ENCODE measurements at places on chromosomes 7 and 10. TPM values are rescaled to one million over a fixed set of nuclear protein-coding genes. Genes with fewer than 3 reads are reported as not detected.

- H3K27ac ChIP-seq = no peak overlapping the region
- peak; percentile 68 for DNase-seq
- H3K4me3 ChIP-seq = no peak overlapping the region
- no peaks in the 10 kb centered on the region for H3K36me3 ChIP-seq
- H3K4me1 ChIP-seq = no peaks in the 10 kb centered on the region
Measured at GRCh38 chr7:79176859-79177477, 276.5 kb downstream of the MAGI2 start.

DNA sequence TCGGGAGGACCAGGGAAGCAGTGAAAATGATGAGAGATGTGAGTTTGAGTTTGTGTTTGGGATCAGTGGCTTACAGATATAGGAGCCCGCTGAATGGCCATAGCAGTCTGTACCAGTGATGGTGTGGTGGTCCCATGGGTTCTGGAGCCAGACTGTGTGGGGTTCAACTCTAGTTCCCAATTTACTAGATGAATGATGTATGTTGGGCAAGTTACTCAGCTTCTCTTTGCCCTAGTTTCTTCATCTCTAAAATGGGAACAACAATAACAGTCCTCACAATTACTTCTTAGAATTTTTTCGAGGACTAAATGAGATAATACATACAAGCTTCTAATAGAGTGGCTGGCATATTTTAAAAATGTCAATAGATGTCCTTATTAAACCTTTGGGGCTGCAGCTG is 184.4 kb downstream of the WNT2 start:
- no peaks in the 10 kb centered on the region for H3K27me3 ChIP-seq
- H3K4me3 ChIP-seq = no peak overlapping the region
- no peak for DNase-seq
- peaks cover 6% of the 10 kb centered on the region for H3K4me1 ChIP-seq
- H3K27ac ChIP-seq = no peak overlapping the region
- H3K36me3 ChIP-seq = peaks cover 13% of the 10 kb centered on the region

GRCh38 chr7:142797391-142798377 is 26.9 kb downstream of the PRSS2 start:
- no peak overlapping the region for H3K27ac ChIP-seq
- peaks cover 62% of the 10 kb centered on the region for H3K27me3 ChIP-seq
- H3K4me1 ChIP-seq = no peaks in the 10 kb centered on the region
- H3K36me3 ChIP-seq = no peaks in the 10 kb centered on the region

DNA sequence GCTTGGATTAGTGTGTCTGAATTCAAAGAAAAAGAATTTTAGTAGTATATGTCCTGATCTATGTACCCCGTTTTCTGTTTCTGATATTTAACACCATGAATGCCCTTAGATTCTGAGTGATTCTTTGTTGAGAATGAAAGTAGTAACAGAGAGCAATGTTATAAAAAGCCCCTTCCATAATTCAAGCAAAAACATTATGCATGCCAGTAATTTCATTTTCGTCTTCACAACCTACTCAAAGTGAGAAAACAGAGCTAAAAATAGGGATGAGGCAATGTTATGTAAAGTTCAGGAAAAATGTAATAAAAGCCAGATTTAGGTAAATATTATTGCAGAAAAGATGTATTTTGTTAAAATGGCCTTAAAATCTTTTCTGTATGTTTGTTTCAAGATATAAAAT is 28.1 kb downstream of the PTPRZ1 start:
- no peaks in the 10 kb centered on the region for H3K36me3 ChIP-seq
- DNase-seq = no peak
- no peak overlapping the region for H3K4me3 ChIP-seq

DNA sequence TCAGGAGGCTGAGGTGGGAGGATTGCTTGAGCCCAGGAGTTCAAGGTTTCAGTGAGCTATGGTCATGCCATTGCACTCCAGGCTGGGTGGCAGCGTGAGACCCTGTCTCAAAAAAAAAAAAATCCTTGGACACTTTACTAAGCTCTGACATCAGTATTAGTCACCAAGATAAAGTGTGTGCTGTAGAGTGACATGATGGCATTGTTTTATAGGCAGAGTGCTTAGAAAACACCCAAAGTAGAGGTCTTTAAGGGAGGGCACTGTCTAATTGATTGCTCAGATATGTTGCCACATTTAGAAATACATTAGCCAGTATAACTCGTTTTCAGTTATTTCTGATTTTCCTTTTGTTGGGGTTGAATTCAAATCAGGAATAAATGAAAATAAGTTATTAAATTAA is 235.9 kb downstream of the REEP3 start:
- no peaks in the 10 kb centered on the region for H3K36me3 ChIP-seq
- H3K4me1 ChIP-seq = peaks cover 2% of the 10 kb centered on the region
- no peak overlapping the region for H3K4me3 ChIP-seq
- H3K27me3 ChIP-seq = peaks cover 16% of the 10 kb centered on the region
- DNase-seq = no peak

DNA sequence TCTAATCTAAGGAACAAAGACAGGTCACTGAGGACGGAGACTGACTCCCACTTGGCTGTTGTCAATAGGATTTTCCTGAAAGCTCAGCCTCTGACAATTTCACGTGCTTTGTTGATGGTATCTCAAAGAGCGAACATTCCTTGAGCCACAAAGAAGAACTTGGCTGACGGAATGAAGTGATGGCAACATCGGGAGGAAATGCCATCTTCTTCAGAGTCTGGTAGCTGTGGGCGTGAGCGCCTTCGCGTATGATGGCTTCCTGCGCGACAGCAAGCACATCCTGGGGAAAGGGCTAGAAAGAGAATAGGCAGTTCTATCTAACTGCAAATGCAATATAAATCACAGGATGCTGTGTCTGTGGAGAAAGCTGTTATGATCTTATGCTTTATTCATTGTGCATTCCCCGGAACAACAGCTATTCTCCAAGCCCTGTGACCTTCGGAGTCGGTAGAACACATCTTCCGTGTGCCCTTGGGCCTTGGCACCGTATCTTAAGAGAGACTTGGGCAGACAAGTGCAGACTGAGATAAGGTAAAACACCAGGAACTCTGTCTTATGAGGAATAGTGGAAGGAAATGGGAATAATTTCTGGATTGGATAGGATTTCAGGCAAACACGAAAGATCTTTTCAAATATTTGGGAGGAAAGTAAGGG is 19.6 kb upstream of the GTPBP4 start:
- no peak overlapping the region for H3K4me3 ChIP-seq
- peaks cover 2% of the 10 kb centered on the region for H3K27me3 ChIP-seq
- peaks cover 9% of the 10 kb centered on the region for H3K4me1 ChIP-seq
- H3K36me3 ChIP-seq = no peaks in the 10 kb centered on the region
- H3K27ac ChIP-seq = no peak overlapping the region

Gene AASS
- 15.0 TPM for total RNA-seq

All from IMR-90 (cell line).